ENCODE measurements at places on chromosomes 3 and 15. TPM values are rescaled to one million over a fixed set of nuclear protein-coding genes. Genes with fewer than 3 reads are reported as not detected.

PRR23E gene
- not detected for total RNA-seq

PLCL2 gene
- 16.7 TPM for total RNA-seq

GLDN gene
- 49.2 TPM for total RNA-seq

CNTN3 gene
- total RNA-seq, result 3.4 TPM

FGD5 gene
- 36.2 TPM for total RNA-seq

WNT7A gene
- not detected for total RNA-seq

MINDY2 gene
- total RNA-seq, result 48.0 TPM

POLR2M gene
- total RNA-seq, result 102 TPM

ARNT2 gene
- total RNA-seq, result 16.2 TPM

PODXL2 gene
- total RNA-seq, result 4.0 TPM

GRCh38 chr3:141840737-141841544 lies 35.5 kb upstream of the ATP1B3 start:
- no peak for DNase-seq

GRCh38 chr3:14550651-14551611 lies 10.8 kb upstream of the GRIP2 start:
- peak; percentile 14 for DNase-seq

- DNase-seq, result no peak
Observed at GRCh38 chr3:184145111-184145524, 10.0 kb downstream of the EIF2B5 start.

DNA sequence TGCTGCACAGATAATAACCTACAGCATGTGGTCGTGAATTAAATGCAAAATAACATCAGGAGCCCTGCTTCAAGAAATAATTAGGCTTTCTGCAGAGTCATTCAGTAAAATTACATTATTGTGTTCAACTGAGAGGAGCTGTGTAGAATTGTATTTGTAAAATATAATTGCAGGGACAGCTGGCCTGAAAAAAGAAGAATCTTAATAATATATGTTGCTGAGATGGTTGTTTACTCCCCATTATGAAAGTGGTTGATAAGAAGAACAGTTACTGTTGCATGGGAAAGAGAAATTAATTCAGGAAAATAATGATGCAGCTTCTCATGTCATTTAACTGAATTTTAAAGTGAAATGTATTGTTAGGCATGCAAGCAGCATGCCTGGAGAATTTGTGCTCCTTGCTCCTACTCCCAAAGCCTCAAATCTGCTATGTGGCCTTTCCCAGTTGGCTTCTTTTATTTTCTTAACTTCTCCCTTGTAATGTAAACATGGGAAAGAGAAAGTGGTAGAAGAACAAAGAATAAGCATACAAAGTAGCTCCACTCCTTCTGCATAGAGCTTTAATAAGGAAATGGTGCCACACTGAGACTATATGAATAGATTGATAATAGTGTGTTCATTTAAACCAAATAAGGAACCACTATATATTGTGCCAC lies 100.1 kb downstream of the VGLL3 start:
- no peak for DNase-seq

- no peak for DNase-seq
Observed at GRCh38 chr3:111589303-111590142, 5.6 kb downstream of the ZBED2 start.

DNA sequence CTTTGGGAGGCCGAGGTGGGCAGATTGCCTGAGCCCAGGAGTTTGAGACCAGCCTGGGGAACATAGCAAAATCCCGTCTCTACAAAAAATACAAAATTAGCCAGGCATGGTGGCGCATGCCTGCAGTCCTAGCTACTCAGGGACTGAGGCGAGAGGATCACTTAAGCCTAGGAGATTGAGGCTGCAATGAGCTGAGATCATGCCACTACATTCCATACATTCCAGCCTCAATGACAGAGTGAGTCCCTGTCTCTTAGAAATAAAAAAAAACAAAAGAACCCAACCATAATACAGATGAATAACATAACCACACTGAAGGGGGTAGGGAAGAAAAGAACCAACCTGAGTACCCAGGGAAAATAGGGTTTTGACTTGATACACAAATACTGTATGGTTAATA lies 19.7 kb upstream of the CGNL1 start:
- no peak for DNase-seq

DNA sequence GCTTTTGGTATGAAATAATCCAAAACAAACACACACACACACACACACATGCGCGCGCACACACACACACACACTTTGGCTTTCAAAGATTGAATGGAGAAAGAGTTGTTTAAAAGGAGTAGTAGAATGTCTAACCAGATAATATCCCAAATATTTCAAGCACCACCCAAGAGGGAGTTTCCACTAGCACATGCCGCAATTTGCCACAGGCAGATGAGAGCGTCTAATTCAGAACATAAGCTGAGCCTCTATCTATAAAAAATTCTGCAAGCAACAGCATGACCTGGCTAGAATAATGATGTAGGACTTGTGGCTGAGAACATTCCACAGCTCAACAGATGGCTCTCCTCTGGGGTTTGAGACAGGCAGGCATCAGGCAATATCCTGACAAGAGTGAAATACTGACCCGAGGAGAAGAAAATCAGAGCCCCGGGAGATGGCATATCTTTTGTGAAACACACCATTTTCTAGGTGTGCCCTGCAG lies 302.5 kb upstream of the GADL1 start:
- peak; percentile 59 for DNase-seq

GRCh38 chr15:62902821-62903220 lies 139.7 kb upstream of the TPM1 start:
- no peak for DNase-seq

- DNase-seq, result no peak
Observed at GRCh38 chr3:29332195-29332637, 51.3 kb downstream of the RBMS3 start.

GRCh38 chr3:43316783-43317460 lies 30.6 kb downstream of the SNRK start:
- DNase-seq, result no peak

DNA sequence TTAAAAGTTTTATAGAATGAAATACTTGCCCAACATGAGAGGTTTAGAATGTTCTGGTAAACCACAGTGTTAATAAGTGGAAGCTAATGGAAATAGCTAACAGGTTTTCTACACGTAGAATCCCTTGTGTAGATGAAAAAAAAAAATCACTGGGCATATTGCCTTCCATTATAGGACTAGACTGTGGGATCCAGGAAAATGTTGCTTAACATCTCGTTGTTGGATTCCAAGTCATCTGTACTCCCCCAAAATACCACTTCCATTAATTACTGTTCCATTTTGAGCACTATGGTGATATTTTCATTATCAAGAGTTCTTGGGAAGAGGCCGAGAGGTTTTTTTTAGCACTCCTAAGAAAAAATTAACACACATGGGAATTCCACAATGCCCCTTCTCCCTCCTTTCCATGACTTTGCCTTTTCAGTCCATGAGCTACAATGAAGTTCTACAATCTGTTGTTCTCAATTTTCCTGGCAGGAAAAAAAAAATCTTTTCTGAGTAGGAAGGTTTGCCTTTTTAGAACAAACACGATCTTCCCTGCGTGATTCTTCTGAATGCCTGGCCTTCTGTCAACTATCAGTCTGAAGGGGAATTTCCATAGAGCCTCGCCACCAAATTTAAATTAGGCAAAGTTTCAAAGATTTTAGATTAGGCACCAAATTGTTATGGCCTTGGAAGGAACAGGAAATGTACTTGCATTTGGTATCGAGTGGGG lies 74.4 kb upstream of the CTDSPL start:
- no peak for DNase-seq

- DNase-seq, result no peak
Observed at GRCh38 chr3:27485866-27486265, 1.7 kb upstream of the SLC4A7 start.

- DNase-seq, result no peak
Observed at GRCh38 chr15:39345176-39345575, 235.7 kb upstream of the THBS1 start.

- no peak for DNase-seq
Observed at GRCh38 chr3:197847866-197848401, 56.9 kb downstream of the LRCH3 start.
